ENCODE measurements at places on chromosomes 7 and 10.

DNA sequence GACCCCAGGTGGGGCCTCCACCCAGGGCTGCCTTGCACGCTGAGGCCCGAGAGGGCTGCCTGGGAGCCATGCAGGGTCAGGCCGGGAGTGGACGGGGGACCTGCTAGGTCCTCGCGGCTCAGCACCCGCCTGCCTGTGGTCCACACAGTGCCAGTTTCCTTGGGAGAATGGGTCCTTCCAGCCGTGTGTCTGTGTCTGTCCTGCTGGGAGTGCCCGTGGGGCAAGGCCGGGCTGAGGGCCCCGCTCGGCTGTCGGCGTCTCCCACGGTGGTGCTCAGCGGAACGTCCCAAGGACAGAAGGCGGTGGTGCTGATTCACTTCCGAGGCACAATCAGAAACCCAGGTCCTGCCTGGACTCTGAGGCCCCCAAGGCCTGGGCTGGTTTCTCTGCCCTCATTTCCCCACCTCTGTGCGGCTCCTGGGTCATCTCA is 23.2 kb upstream of the GTPBP4 start:
- no peak for DNase-seq

DNA sequence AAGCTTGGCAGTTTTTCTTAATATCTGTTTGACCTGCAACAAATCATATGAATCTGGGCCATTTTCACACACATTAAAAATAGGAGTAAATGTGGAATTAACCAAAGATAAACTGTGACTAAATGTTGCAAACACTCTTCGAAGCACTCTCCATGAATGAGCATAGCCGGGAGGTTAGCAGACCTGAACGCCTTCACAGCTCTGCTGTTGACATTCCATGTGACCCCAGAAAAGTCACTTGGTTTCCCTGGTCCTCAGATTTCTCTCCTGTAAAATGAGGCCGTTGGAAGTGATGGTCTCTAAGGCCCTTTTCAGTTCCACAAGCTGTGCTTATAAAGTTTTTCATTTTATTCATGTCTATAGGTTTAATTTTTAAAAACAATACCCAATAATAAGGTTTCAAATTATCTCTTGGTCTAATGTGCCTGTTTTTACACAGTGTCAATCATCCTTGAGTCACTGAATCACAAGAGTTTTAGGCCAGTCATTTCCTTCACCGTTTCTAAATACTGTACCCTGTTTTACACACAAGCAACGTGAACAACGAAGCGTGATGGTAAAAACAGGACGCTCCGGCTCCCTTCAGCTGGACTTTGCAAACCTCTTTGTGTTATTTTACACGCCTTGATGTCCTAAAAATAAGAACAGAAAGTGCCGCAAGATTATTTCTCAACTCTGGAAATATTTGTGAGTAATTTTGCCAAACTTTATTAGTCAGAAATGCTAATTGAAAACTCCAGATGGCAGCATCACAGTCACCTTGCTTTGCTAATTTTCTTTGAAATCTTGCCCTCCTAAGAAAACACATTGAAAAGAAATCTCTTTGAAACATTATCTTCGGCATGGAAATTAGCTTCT is 38.6 kb upstream of the MET start:
- DNase-seq: peak; percentile 91

DNA sequence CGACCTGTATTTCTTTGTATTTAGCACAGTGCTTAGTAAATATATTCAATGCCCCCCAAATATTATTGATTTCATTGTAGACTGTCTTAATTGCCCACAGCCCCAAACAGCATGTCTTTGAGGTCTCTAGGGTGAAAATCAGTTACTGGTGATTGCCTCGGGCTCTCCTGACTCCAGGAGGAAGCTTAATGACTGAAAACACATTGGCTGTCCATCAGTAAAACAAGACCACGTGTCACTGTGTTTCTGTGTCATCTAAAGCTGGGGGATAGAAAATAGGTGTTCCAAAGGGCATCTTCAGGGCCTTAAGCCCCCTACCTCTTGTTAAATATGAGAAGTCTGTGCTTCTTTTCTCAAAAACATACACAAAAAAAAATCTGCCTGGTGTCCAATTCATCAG is 67.9 kb downstream of the CACNA2D1 start:
- no peak for DNase-seq

DNA sequence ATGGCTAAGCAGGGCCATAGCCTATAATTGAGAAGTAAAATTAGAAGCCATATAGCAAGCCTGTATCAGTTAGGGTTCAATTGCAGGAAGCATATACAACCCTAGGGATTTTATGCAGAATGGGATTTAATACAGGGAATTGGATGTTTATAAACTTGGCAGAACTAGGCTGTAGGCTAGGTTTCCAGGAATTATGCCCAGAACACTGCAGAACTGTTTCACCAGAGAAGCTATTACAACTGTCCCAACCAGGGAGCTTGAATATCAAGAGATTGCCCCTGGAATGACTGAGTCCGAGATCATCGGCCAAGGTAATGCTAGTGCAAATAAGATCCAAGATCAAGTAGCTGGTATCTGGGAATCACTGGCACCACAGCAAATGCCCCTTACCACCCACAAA is 64.0 kb downstream of the PRR15 start:
- DNase-seq: no peak

DNA sequence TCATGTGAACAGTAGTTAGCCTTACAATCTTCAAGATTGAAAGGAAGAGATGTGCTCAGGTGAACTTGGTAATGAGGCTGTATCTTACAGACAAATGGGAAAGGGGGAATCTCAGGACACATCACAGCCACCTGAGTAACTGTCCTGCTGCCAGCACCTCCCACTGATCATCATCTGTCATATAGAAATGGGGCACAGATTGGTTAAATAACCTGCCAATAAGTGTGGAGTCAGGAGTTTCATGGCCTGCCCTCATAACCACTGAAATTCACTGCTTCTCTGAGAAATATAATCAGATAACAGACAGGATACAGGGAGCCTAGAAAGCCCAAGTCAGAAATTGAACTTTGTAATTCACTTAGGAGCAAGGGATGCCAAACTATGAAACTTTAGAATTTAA is 64.9 kb upstream of the TAS2R16 start:
- DNase-seq: no peak

DNA sequence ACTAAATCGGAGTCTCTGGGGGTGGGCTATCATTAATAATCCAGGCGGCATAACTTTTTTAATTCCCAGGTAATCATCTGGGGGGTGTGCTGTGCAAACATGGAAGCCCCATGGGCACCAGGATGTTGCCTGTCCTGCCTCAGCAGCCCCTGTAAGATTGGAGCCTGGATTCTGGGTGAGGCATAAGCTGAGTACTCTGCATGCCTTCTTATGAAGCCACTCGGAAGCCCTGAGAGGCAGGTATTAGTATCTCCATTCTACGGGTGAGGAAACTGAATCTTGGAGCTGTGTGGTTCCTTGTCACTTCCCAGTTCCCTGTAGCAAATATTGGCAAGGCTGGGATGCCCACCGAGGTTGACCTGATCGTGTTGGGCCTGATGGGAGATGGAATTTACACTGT is 7.4 kb upstream of the OPN4 start:
- no peak for DNase-seq

GRCh38 chr10:121831237-121831636 is 96.6 kb downstream of the ATE1 start:
- no peak for DNase-seq

- no peak for DNase-seq
Observed at GRCh38 chr10:112778579-112778978, 171.5 kb upstream of the TCF7L2 start.

DNA sequence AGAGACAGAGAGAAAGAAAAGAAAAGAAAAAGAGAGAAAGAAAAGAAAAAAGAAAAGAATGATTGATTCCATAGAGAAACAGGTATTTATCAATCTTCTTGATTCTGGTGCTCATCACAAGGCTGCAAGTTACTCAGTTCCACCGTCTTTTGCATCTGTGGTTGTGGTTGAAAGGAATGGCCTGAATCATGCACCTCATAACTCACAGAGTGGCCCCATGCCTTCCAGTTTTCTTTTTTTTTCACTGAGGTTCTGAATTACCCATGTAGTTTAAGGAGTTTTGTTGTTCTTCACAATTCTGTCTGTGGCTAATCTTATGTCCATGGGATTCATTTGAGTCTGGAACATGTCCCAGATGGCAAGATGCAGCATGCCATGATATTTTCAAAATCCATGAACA is 156.0 kb downstream of the ZNF33B start:
- DNase-seq: no peak

GRCh38 chr7:47024991-47025390 is 556.9 kb downstream of the TNS3 start:
- no peak for DNase-seq

DNA sequence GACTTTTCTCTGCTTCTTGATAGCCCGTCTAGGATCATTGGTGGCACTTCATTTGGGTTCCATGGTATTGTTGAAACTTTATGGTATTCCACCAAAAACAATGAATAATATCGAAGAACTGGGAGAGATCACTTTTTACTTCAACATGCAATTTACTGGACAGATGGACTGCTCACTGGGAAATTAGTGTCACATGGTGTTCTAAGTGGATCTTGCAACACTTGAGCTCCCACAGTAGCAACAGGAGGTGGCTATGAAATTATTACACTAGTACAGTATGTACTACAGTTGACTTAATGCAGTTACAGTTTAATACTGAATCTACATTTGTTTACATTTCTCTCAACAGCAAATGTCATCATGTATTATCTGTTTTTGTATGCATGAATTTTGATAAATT is 997.3 kb downstream of the REEP3 start:
- DNase-seq: no peak

- peak; percentile 91 for DNase-seq
Observed at GRCh38 chr7:30479202-30480120, 877 bp upstream of the NOD1 start.

- peak; percentile 61 for DNase-seq
Observed at GRCh38 chr10:11192304-11193000, 174.8 kb downstream of the CELF2 start.

GRCh38 chr7:103413407-103413806 is 32.6 kb downstream of the SLC26A5 start:
- no peak for DNase-seq

DNA sequence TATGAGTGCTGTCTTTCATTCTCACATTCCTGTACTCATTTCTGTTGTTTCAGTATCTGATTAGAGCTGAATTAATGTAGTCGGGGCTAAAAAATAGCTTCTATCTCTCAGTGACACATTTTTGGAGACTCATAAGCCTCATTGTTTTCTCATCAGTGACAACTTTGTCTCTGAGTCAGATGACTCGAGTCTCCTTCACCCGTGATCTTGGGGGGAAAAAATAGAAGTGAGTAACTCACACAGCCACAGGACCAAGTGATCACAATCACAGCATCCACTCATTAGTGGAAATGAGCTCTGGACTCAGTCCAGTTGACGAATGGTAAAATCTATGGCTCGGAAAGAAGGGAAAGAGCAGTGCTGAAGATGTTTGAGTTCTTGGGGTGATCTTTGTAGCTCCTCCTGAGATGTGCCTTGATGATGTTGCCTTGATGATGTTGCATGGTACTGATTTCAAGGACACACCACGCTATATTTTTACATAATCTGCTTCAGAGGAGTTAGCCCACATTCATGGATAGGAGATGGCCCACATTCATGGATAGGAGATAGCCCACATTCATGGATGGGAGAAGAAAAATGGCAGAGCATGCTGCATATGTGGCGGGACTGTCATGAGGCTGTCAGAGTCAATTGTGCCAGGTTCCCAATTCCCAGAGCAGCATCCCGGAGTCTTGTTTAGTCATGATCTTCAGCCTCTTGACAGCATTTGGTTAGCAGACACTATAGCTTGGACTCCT is 214.7 kb downstream of the CELF2 start:
- peak; percentile 46 for DNase-seq

- no peak for DNase-seq
Observed at GRCh38 chr7:114086914-114087652, 168.3 kb upstream of the PPP1R3A start.

DNA sequence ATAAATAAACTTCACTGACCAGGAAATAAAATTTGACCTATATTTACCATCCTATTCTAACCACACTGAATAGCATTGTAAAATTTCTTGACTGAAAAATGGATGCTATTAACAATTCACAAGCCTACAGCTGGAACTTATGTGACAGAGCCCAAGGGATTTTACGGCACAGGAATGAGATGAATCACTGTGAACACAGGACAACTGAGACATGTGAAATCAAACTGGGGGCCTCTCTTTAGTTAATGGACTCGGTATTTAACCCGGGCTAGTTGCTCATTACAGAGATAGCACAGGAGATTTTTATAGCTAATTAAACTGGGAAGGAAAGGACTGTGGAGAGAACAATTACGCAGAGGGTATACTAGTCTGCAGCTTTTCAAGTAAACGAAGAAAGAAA is 100.6 kb downstream of the MICU1 start:
- DNase-seq: no peak

DNA sequence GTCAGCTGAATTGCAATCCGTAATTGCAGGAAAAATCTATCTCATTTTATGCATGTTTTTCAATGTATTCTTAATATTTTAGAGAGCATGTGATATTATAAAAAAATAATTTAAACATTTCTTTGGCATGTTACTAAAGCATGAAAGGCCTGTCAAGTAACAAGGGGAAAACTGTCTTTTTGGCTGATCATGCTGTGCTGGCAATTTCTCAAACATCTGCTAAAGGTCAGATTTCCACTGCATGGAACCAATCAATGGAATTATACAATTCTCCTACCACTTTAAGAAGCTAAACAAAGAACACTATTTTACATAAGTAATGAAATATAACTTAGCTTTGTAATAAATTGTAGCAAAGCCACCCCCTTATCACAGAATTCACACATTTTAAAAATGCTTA is 49.4 kb downstream of the JMJD1C start:
- DNase-seq: no peak

DNA sequence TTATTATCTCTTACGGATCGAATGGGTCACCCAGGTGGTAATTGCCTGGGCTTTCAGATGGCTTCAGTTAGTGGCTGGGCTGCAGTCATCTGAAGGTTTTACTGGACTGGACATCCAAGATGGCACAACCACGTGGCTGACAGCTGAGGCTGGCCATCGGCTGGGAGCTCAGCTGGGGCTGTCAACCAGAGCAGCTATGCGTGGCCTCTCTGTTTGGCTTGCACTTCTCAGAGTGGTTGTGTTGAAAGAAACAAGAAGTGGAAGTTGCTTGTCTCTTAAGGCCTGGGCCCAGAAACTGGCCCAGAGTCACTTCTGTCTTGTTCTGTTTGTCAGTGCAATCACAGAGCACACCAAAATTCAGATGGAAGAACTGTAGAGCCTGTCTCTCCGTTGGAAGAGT is 5.7 kb upstream of the GDI2 start:
- peak; percentile 51 for DNase-seq

DNA sequence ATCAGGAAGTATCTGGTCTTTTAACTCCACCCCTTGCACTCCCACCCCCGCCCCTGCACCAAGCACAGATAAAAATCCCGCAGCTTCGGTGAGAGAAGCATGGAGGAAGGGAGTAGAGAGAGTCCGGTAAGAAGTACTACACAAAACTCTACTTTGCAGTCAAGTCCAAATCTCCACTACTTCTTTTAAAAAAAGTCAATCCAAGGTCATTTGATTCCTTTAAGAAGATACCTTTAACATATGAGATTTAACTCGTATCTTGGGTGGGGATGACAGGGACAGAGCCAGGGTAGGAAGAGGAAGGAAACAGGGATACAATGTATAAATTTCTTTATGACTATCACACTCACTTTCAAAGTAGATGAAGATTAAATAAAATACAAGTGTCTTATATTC is 132.1 kb downstream of the NRBF2 start:
- peak; percentile 63 for DNase-seq

GRCh38 chr10:80805343-80806020 is 267.8 kb downstream of the SH2D4B start:
- no peak for DNase-seq

GRCh38 chr7:1053002-1053411 is 8.7 kb downstream of the GPR146 start:
- DNase-seq: peak; percentile 28
